ENCODE measurements at places on chromosomes 5 and 9. TPM values are rescaled to one million over a fixed set of nuclear protein-coding genes. Genes with fewer than 3 reads are reported as not detected.

Gene IL11RA
- total RNA-seq, result 113 TPM

Gene KLF9
- 3.6 TPM for total RNA-seq

Gene TEX48
- total RNA-seq, result not detected

Gene IGIP
- 2.6 TPM for total RNA-seq

Gene PTPRD
- 109 TPM for total RNA-seq

Gene ASPN
- total RNA-seq, result 0.86 TPM

GRCh38 chr9:86077276-86077675 is 22.1 kb downstream of the GOLM1 start:
- H3K27ac ChIP-seq, result peak overlapping the region; percentile 97
- peaks cover 54% of the 10 kb centered on the region for H3K4me1 ChIP-seq
- H3K4me3 ChIP-seq, result no peak overlapping the region
- no peak for DNase-seq
- no peaks in the 10 kb centered on the region for H3K27me3 ChIP-seq
- peaks cover 12% of the 10 kb centered on the region for H3K36me3 ChIP-seq

DNA sequence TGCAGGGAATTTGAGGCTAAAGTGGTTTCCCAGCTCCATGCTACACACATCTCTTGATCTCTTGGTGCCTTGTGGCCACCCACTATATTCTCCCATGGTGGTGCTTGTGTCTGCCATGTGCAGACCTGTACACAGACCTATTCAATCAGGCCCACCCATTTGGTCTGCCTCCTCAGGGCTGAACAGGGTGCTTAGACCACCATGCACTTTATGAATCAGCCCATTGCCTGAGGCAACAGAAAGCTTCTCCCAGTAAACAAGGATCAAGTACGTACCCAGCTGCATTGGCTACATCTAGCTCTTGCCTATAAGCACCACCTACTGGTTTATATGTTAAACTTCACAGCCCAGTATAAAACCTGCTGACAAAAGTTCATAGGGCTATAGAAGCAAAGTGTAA is 664.3 kb upstream of the EDIL3 start:
- H3K4me3 ChIP-seq, result no peak overlapping the region
- no peak for DNase-seq
- no peaks in the 10 kb centered on the region for H3K36me3 ChIP-seq

GRCh38 chr5:78841767-78842166 is 143.3 kb downstream of the ARSB start:
- no peaks in the 10 kb centered on the region for H3K27me3 ChIP-seq
- peaks cover 5% of the 10 kb centered on the region for H3K4me1 ChIP-seq
- no peak overlapping the region for H3K27ac ChIP-seq
- peaks cover 11% of the 10 kb centered on the region for H3K36me3 ChIP-seq

DNA sequence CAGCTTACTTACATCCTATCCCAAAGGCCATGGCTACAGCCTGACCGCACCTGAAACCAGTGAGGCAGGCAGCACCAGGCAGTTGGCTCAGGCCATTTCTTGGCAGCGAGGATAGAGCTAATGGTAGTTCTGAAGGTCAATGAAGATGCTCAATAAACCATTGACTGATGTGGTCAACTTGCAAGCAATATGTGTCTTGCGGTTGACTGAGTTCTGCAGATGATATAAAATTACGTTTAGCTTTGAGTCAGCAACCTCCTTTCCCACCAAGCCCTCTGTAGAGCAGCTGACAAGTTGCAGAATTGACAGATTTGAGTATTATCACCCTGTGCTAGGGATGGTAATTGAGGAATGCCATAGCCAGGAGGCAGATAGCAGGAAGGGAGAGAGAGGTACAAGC is 189.0 kb upstream of the PUM3 start:
- peaks cover 17% of the 10 kb centered on the region for H3K4me1 ChIP-seq
- no peaks in the 10 kb centered on the region for H3K27me3 ChIP-seq
- no peak for DNase-seq
- H3K27ac ChIP-seq, result no peak overlapping the region
- H3K36me3 ChIP-seq, result no peaks in the 10 kb centered on the region

DNA sequence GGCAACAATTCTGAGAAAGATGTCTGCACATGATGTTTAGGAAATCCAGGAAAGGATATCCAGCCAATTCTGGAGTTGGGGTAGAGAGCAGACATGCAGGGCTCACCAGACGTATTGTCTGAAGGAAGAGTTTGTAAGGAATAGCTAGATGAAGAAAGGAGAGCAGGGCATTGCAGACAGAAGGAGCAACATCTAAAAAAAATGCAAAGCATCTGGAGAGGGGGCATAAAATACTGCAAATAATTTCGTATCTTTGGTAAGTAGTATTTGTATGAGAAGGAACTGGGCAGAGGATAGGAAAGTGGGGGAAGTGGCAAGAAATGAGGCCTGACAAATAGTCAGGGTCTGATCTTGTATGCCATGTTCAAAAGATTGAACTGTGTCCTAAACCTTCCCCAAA is 74.8 kb downstream of the MACIR start:
- no peaks in the 10 kb centered on the region for H3K4me1 ChIP-seq
- no peak for DNase-seq
- no peak overlapping the region for H3K4me3 ChIP-seq

GRCh38 chr5:15376803-15377202 is 123.2 kb upstream of the FBXL7 start:
- peaks cover 39% of the 10 kb centered on the region for H3K27me3 ChIP-seq
- no peak overlapping the region for H3K27ac ChIP-seq
- no peak overlapping the region for H3K4me3 ChIP-seq
- H3K36me3 ChIP-seq, result no peaks in the 10 kb centered on the region

DNA sequence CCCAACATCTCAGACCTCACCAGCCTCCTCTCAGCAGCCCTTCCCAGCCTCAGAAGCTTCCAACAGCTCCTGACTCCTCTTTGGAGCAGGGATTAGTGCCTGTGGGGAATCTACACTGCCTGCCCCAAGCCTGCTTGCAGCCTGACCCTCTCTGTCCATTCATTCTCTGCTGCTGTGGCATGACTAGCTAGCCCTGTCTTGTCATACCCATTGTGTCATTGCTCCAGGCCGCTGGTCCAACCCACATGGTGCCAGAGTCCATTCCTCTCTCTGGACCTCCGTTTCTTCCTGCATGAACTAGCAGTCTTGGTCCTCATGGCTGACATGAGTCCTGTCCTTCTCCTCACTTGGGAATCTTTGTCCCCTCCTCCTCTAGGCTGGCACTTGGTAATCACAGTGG is 12.8 kb upstream of the RXRA start:
- peaks cover 19% of the 10 kb centered on the region for H3K4me1 ChIP-seq
- peaks cover 2% of the 10 kb centered on the region for H3K36me3 ChIP-seq
- no peak overlapping the region for H3K4me3 ChIP-seq
- DNase-seq, result no peak

DNA sequence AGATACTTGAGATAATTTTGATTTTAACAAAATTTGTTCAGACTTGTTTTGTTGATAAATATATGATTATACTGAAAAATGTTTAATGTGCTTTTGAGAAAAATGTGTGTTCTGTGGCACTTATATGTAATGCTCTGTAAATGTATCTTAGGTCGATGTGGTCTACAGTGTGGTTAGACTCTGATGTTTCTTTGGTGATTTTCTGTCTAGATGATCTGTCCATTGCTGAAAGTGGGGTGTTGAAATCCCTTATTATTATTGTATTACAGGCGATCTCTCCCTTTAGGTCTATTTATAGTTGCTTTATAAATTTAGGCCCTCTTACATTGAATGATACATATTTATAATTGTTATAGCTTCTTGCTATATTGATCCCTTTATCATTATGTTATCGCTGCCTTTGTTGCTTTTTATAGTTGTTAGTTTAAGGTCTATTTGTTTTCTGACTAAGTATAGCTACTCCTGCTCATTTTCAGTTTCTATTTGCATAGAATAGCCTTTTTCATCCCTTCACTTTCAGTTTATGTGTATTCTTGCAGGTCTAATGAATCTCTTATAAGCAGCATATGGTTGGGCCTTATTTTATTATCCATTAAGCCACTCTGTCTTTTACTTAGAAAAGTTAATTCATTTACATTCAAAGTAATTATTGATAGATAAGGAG is 124.3 kb downstream of the MRPS30 start:
- no peaks in the 10 kb centered on the region for H3K27me3 ChIP-seq
- H3K4me1 ChIP-seq, result no peaks in the 10 kb centered on the region
- no peak for DNase-seq

DNA sequence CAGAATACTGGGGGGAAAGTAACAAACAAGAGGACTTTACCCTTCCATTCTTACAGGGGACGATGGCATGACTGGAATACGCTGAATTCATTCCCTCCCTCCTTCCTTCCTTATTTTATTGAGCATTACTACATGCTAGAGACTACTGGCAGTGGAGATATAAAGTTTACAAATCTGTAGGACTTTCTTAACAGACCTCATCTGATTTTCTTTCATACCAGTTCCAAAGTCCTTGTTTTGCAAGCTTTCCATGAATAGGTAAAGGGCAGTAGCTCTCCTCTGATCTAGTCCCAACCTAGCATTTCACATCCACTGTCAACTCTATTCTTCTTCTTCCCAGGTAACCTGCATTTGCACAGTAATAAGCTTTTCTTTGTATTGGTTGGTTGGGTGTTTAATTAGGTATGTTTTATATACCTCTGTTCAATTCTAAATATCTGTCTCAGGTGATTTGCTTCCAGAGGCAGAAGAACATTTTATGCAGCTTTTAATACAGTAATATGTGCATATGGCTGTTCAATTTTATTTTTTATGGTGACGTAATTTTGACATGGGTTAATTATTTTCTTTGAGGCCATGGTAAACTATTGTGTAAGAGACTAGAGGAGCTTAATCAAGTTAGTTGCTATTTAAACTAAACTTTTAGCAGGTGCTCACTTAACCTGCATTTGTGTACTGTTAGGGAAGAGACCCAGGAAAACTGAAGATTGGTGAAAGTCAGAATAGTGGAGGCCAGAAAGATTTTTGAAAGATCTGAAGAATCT is 150.9 kb downstream of the ARHGAP26 start:
- H3K4me3 ChIP-seq, result no peak overlapping the region
- no peaks in the 10 kb centered on the region for H3K27me3 ChIP-seq
- H3K36me3 ChIP-seq, result no peaks in the 10 kb centered on the region

DNA sequence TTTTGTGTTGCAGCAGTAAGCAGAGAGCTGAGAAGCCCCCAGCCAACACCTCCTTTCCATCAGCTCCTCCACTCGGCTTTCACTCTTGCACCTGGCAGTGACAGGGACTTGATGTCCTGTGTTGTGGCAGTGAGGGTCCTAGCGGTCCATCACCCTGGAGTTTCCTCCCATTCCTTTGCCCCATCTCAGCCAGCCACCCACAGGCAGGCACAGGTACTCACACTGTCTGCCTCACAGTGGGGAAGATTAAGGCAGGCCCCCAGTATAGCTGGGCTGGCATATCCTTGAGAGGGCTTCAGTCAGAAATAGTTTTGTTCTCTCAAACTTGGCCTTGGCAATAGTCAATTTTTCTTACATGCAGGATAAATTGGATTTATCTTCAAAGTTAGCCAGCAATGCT is 362.7 kb downstream of the GADD45G start:
- no peak for DNase-seq
- no peak overlapping the region for H3K27ac ChIP-seq
- H3K4me3 ChIP-seq, result no peak overlapping the region
- H3K36me3 ChIP-seq, result no peaks in the 10 kb centered on the region

- H3K4me3 ChIP-seq, result no peak overlapping the region
- peaks cover 16% of the 10 kb centered on the region for H3K4me1 ChIP-seq
- no peak for DNase-seq
- no peak overlapping the region for H3K27ac ChIP-seq
Observed at GRCh38 chr5:26894719-26895263, 143.6 kb downstream of the CDH9 start.

DNA sequence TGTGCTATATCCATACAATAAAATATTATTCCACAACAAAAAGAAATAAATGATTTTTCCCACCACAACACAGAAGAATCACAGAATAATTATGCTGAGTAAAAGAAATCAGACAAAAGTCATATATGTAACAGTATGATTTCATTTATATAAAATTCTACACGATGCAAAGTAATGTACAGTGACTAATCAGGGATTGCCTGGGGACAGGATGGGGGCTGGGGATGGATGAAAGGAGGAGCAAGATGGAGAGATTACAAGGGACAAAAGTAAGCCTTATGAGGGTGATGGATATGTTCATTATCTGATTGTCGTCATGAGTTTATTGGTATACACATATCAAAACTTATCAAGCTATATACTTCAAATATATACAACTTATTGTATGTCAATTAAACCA is 154.0 kb downstream of the FBN2 start:
- no peak overlapping the region for H3K4me3 ChIP-seq
- H3K27ac ChIP-seq, result no peak overlapping the region
- H3K36me3 ChIP-seq, result peaks cover 34% of the 10 kb centered on the region
- no peak for DNase-seq
- peaks cover 16% of the 10 kb centered on the region for H3K4me1 ChIP-seq

GRCh38 chr5:173542964-173543363 is 73.5 kb downstream of the BOD1 start:
- no peak overlapping the region for H3K27ac ChIP-seq
- H3K27me3 ChIP-seq, result peaks cover 63% of the 10 kb centered on the region
- no peaks in the 10 kb centered on the region for H3K4me1 ChIP-seq
- H3K36me3 ChIP-seq, result no peaks in the 10 kb centered on the region
- DNase-seq, result no peak
- H3K4me3 ChIP-seq, result no peak overlapping the region

DNA sequence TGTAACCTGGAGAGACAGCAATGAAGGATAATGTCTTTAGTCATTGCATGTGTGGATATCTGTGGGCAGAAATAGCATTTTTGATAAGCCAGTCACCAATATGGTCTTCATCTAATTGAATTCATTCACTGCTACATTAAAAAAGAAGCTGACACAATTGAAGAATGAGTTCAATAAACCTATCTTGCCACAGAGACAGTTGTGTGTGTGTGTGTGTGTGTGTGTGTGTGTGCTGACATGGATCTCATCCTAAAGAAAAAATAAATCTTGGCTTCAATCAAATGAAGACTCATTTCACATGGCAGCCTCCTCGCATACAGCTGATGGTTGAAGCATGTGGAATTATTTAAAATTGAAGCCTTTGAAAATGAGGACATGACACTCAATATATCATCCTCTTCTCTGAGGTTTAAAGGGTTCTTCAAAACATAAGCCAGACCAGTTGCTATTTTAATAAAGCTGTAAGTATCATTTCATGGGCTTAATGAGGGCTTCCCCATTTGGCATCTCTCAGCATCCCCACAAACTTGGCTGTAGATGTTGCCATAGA is 118.5 kb upstream of the PTPN3 start:
- no peaks in the 10 kb centered on the region for H3K36me3 ChIP-seq
- no peak overlapping the region for H3K27ac ChIP-seq
- DNase-seq, result no peak
- H3K4me1 ChIP-seq, result no peaks in the 10 kb centered on the region
- H3K4me3 ChIP-seq, result no peak overlapping the region

DNA sequence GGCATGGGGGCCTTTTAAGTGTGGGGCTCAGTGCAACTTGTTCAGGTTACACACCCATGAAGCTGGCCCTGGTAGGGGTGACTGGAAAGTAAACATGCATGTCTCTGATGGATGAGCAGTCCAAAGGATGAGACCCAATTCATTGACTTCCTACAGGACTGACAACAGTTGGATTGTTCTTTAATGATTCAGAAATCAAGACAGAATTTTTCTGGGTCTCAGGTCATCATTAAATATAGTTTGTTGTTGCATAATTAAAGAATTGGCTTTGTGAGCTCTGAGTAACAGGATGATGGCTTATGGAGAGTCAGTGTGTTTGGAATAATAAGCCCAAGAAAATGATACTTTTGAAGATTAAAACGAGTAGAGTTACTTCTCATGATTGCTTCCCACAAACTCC is 604.2 kb upstream of the CLINT1 start:
- no peak overlapping the region for H3K4me3 ChIP-seq
- no peaks in the 10 kb centered on the region for H3K27me3 ChIP-seq

GRCh38 chr5:57598756-57599155 is 116.1 kb upstream of the ACTBL2 start:
- peaks cover 47% of the 10 kb centered on the region for H3K4me1 ChIP-seq
- no peaks in the 10 kb centered on the region for H3K36me3 ChIP-seq
- peak overlapping the region; percentile 17 for H3K27ac ChIP-seq
- H3K4me3 ChIP-seq, result no peak overlapping the region
